ENCODE measurements at places on chromosomes 13 and 19.

DNA sequence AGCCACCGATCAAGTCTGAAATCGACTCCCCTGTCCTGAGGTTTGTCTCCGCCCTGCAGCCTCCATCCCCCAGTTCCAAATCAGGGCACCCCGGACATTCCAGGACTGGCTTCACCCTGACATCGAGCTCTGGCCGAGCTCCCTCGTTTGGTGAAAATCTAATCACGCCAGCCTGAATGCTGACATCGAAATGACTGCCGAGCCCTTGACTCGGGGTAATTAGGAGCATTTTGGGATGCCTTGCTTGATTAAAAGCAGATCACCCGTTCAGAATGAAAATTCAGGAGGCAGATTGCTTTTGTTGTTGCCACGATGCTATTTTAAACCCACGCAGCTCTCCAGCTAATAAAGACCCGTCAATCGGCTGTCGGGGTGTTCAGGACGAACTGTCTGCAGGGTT lies 34.3 kb downstream of the ZNRF4 start:
- no peak for DNase-seq

- DNase-seq, result no peak
Observed at GRCh38 chr19:2032296-2032941, 16.9 kb upstream of the BTBD2 start.

- DNase-seq, result no peak
Observed at GRCh38 chr13:41099986-41100385, 32.6 kb downstream of the KBTBD6 start.

DNA sequence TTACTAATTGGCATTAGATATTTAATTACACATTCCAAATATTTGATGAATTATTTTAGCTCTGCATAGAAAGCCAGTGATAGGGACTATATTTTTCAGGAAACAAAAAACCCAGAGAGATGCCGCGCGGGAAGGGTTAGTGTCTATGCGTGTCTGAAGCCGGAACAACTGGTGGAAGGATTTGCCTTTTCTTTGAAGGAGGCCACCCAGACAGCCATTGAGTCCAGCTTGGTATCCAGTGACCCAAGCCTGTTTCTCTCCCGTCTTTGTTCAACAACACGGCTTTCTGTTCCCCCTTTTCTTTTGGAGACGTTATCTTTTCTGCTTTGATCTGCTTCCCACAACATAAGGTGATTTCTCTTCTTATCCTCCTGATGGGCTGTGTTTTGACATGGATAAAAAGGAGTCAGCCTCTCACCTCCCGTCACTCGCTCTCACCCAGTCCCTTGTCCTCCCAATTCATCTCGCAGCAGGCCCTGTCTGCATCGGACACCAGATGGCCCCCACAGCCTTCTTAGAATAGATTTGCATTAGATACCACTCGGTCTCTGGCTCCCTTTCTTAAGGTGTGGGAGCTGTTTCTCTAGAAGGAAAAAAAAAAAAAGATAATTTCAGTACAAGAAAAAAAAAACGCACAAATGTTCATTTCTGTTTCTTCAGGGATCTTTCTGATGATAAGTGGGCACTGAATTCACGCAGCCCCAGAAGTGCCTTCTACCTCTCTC lies 361.8 kb downstream of the ZNF536 start:
- DNase-seq, result no peak

DNA sequence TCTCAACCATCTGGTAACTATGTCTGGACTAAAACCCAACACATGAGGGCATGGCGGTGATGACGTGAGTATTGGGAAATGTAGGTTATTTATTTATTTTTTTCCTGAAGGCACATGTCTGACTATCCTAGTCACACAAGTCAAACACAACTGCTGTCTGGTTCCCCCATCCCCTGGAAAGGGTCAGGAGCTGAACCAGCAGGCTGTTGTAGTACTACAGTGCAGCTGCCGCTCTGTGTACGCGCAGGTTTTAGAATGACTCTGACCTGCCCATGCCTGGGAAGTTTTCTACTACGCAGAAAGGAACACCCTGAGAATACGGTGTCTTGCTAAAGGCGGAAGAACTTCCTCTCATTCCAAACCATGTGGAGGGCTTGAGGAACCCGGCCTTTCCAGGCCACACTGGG lies 1.2 kb downstream of the SLC7A1 start:
- DNase-seq, result peak; percentile 45

DNA sequence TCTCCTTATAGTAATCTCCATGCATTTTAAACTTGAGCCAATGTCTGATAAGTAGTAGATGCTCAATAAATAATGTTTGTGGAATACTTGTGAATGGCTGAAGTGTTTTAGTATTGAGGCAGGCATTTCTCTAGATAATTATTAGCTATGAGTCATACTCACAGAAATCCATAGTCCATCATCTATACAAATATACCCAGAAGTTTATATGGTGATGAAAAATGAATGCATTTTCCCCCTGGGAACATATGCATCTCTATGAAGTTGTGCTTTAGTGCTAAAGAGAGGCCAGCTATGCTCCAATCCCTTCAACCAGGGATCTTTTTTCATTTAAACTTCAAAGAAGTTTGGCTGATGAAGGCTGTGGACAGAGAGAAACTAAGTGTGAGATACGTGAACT lies 17.2 kb downstream of the MBNL2 start:
- DNase-seq, result no peak

DNA sequence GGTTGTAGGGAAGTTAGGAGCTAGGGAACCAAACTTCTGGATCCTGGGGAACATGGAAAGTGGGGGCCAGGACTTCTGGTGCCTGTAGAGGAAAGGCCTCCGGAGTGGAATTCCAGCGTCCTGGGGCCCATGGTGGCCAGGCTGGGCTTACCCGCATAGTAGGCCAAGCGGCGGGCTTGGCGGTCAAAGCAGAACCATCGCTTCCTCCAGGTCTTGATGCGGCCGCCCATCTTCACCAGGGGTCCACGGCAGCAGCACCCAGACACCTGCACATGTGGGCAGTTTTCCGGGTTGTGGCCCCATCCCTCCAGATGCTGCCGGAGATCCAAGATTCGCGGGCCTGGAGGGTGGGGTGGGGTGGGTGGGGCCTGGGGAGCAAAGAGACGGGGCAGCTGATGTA lies 13.8 kb upstream of the LYPD3 start:
- DNase-seq, result no peak

DNA sequence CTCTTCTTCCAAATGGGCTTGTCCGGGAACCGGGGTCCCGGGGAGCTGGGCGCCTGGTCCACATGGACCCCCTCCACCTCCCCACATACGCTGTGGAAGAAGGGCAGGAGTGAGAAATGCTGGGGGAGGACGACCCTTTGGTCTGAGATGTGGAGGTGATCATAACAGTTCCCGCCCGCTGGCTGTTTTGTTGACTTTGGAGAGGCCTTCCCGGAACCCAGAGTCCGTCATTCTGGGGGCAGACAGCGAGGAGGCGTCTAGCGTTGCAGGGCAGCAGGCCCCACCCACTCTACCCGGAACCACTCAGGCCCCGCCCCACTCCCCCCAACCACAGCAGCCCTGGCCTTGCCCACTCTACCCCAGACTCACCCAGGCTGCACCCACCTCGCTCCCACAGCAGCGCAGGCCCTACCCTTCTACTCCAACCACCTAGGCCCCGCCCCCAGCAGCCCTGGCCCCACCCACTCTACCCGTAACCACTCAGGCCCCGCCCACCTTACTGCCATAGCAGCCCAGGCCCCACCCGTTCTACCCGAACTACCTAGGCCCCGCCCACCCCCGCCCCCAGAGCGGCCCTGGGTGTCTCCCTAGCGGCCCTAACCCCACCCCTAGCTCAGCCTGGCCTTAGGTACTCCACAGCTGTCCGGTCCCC lies 7.1 kb downstream of the GPR108 start:
- no peak for DNase-seq

GRCh38 chr19:32460476-32460875 lies 54.9 kb downstream of the DPY19L3 start:
- DNase-seq, result no peak

DNA sequence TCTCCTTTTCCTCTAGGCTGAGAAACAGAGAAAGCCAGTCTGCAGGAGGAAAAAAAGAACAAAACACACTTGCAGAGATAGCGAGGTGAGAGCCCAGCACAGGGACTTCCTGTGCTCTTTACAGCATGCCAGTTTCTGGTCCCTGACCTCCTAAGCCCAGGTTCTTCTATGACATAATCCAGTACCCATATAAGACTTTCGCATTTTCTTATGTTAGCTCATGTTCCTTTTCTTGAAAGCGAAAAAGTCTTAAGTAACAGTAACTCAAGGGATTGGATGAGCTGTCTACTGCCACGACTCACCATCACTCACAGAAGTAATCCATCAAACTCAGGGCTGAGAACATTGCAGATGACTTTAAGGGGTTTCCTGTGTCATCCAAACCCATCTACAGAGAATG lies 17.4 kb downstream of the CCDC70 start:
- no peak for DNase-seq
